ENCODE measurements at places on chromosomes 3 and 15.

- DNase-seq: peak; percentile 90
Observed at GRCh38 chr15:48963524-48964113, at the start of gene SHC4. Gene SHC4 (minus strand): TSS chr15:48963919. CDS start chr15:48963015, 904 bp downstream.

- no peak for DNase-seq
Observed at GRCh38 chr15:70923311-70924080, 30.9 kb downstream of the LRRC49 start.

GRCh38 chr3:79506751-79507150 lies 261.0 kb downstream of the ROBO1 start:
- no peak for DNase-seq

DNA sequence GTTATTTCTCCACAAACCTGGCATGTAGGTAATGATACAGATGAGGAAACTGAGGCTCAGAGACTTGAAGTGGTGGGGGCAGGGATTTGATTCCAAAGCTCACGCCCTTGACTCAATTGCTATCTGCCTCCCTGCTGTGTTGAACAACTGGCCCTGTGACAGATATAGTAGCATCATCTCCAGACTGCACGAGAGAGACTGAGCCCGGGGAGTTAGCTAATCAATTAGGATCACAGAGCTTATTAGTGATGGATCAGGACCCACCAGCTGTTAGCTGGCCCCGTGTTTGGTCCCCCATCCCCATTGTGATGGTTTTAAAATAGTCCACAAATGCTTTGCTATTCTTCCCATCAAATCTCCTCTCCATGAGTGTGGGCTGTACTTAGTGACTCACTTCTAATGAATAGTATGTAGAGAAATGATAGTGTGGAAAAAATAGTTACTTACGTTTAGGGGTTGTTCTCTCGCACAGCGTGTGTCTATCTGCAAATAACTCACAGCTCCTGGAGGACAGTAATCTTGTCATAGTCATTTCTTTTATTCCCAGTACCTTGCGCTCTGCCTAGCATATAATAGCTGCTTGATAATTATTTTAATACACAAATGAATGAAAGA lies 74.4 kb upstream of the KLF13 start:
- DNase-seq: no peak

- peak; percentile 27 for DNase-seq
Observed at GRCh38 chr3:59658274-59658673, 608.4 kb upstream of the CFAP20DC start.

- DNase-seq: no peak
Observed at GRCh38 chr15:35130245-35130644, 45.1 kb upstream of the NANOGP8 start.

DNA sequence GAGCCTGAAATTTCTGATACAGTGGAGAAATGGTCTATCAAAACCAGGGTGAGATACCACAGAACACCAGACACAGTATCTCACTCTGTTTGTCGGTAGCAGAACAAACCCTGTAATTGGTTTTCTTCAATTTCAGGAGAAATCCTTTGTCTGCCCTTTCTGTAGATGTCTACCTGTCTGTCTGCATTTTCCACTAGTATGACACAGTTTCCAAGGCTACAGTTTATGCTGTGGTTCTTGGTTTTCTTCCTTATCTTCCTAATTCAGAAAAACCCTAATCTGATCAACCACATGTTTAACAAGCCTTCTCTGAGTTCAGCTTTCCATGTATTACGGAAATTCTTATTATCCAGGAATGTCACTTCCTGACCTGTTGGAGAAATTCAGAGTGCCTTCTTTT lies 70.8 kb downstream of the SCN11A start:
- DNase-seq: no peak

- DNase-seq: no peak
Observed at GRCh38 chr3:12953201-12953995, 112.0 kb upstream of the RPL32 start.

GRCh38 chr15:50321680-50322210 lies 33.3 kb downstream of the GABPB1 start:
- no peak for DNase-seq

GRCh38 chr3:17583530-17583929 lies 158.9 kb downstream of the TBC1D5 start:
- DNase-seq: no peak

- no peak for DNase-seq
Observed at GRCh38 chr15:71899674-71900073, 89.3 kb downstream of the NR2E3 start.

GRCh38 chr3:122619040-122619439 lies 41.6 kb downstream of the PARP15 start:
- no peak for DNase-seq

- DNase-seq: no peak
Observed at GRCh38 chr3:106454497-106454896, 585.7 kb upstream of the CBLB start.

- DNase-seq: no peak
Observed at GRCh38 chr3:51343918-51344687, 41.0 kb upstream of the MANF start.

DNA sequence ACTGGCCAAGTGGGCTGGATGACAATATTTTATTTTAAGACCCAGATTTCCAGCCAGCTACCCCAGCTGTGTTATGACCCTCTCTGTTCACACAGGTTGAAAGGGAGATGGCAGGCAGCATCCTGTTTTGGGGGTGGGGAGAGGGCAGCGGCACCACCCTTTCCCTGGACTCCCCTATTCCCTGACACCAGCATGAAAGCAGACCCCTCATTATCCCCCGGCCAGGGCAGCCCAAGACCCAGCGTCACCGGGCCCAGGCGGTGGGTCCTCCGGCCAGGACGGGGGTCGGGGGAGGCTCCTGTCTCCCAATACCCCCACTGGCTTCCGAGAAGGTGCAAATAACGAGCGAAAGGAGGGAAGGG lies 127.6 kb upstream of the MEF2A start:
- no peak for DNase-seq

GRCh38 chr3:25781758-25782594 lies 1.3 kb downstream of the NGLY1 start:
- DNase-seq: no peak

DNA sequence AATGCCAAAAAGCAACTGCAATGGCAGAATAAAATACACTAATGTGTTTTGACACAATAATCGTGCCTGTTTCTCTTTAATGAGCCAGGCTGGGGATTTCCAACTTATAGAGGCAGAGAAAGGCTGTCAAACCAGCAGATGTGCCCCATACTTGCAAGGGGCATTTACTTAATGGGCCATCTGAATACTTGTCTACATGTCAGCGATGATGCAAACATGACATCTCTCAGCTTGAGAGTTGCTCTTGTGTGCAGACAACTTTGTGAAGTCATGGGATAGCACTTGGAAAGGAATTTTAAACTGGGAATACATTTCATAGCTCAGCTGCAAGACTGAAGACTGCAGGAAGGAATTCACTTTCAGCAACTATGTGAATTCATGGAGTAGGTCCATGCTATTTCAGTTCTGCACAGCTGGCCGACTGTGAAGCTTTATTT lies 127.4 kb upstream of the ADAMTS9 start:
- no peak for DNase-seq

GRCh38 chr3:40532252-40532651 lies 7.5 kb downstream of the ZNF621 start:
- DNase-seq: no peak

- no peak for DNase-seq
Observed at GRCh38 chr3:46996689-46997452, 17.4 kb downstream of the NBEAL2 start.

DNA sequence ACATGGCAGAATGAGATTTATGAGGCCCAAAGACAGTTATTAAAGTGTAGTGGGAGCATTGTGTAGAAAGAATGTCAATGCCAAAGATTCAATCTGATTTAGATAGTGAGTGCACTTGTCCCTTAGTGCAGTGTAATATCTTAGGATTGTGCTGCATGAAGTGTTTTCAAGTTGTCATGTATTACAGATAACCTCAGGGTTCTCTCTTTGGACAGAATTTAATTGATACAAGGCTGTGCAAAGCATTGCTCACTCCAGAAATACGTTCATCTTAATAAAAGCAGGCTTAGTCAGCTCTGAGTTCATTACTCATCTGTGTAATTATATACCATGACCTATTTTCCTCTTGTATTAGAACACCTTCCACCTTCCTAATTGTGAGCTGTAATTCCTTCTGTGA lies 16.0 kb upstream of the GPR171 start:
- no peak for DNase-seq

DNA sequence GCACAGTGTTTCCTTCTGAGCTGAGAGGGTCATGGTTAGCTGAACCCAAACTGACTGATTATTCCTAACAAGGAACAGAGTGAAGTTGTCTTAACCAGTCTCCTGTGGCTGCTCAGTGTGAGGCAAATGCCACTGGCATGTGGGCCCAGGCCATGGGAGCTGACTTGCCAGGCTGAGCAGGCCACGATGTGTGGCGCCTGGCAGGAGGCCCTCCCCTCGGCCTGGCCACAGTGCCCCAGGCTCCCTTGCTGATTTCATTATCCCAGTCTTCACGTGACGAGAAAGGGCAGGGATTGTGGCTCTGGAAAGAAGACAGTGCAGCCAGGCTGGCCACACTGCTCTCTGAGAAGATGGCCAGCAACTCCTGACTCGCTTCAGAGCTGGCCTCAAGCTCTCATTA lies 58.8 kb downstream of the SLCO2A1 start:
- DNase-seq: no peak

GRCh38 chr3:156236556-156237260 lies 116.3 kb downstream of the KCNAB1 start:
- no peak for DNase-seq

GRCh38 chr3:65391068-65391467 lies 647.6 kb downstream of the MAGI1 start:
- DNase-seq: no peak

DNA sequence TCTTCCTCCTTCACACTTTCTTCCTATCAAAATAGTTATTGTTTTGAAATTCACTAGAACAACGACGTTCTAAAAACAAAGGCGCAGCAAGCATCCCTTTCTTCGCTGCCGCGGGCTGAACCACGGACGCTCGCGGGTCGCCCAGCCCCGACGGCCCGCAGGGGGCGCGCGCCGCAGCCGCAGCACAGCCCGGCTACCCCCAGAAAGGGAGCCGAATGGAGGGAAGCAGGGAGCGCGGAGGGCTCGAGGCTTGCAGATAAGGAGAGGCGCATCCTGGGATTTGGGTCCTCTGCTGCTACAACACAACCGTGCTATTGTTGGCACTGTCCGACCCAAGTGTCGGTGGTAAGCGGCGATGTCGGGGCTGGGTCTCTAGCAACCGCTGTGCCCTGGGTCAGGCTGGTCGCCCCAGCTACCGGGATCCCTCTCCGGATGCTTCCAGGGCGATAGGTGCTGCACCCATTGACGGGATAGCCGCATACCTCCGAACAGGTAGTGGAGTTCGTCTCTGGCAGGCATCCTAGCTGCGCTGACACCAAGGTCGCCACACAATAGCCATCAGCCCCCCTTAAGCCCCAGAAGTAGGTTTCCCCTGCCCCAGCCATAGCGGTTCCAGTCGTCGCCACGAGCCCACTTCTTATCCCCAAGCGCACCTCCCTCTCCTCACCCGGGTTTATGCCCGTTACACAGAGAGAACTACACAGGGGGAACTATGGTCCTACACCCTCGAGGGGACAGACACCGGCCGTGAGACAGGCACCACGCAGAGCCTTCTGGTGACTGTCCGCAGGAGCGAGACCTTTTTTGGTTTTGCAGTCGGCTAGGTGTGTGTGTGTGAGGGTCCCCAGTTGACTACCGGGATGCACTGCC lies 6.0 kb downstream of the ONECUT1 start:
- DNase-seq: no peak

GRCh38 chr3:148075771-148076716 lies 621.7 kb upstream of the AGTR1 start:
- peak; percentile 17 for DNase-seq

DNA sequence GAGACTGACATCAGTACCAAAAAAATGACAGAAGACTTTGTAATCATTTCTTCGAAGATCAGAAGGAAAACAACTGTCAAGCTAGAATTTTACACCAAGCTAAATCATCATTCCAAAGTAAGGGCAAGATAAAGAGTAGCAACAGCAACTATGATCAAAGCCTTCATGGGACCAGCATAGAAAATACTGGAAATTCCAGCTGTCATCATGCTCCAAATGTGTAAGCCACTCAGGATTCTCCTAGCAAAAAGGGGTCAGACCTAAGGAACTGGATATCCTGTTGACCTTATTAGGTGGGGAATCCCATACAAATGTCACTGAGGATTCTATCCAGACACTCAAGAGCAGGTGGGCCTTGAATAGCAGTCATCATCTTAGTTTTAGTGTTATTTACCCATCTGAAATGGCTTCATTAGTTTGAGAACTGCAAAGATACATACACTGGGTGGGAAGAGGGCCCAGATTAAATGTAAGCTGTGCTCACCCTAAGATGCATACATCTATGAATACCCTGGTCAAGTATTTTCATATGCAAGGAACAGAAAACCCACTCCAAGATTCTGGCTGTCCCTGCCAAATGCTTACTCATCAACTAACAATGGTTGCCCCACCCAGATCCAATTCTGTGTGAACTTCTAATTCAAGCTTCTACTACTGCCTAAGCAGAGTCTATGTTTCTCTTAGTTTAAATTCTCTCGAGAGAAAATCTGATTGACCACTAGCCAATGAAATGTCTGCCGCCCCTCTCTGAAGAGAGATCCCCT lies 33.5 kb downstream of the CLDN18 start:
- DNase-seq: no peak

DNA sequence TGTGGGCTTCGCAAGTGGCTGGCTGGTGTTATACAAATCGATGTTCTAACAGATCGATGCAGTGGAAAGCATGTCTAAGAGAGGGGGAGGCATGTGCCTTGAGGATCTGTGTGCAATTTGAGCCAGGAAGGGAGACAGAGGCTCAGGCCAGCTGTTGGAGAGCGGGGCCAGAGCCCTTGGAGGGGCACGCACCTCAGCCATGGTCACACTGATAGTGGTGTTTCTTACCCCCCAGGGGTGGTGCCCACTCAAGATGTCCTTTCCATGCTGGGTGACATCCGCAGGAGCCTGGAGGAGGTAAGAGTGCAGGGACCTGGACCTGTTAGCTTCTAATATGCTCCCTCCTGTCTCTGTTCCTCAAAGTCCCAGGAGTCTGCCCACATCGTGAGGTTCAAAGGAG lies 3.8 kb upstream of the ABTB1 start:
- no peak for DNase-seq

GRCh38 chr3:71628522-71628921 lies 45.0 kb upstream of the FOXP1 start:
- no peak for DNase-seq

DNA sequence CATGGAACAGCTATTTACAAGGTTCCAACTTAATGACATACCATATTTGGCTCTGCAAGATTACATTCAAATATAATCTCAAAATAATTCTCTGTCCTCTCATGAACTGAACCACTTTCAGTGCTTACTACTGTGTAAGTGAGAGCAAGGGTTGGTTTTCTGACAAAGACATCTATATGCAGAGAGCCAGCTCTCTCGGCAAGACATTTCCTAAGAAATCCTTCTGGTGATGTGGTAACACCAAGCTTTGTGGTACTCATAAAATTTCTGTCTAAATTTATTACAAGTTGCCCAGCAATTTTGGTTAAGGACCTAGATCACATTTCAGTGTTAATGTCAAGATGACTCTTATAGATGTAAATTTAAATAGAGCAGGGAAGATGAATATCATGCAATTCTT lies 184.9 kb downstream of the GAP43 start:
- DNase-seq: no peak

GRCh38 chr3:13371100-13372075 lies 48.7 kb downstream of the NUP210 start:
- no peak for DNase-seq

GRCh38 chr15:68303134-68303533 lies 25.6 kb downstream of the FEM1B start:
- no peak for DNase-seq
